Dermis blood vessel endothelial cell (primary cell): ENCODE measurements at places on chromosomes 2 and 18. TPM values are rescaled to one million over a fixed set of nuclear protein-coding genes. Genes with fewer than 3 reads are reported as not detected.

DNA sequence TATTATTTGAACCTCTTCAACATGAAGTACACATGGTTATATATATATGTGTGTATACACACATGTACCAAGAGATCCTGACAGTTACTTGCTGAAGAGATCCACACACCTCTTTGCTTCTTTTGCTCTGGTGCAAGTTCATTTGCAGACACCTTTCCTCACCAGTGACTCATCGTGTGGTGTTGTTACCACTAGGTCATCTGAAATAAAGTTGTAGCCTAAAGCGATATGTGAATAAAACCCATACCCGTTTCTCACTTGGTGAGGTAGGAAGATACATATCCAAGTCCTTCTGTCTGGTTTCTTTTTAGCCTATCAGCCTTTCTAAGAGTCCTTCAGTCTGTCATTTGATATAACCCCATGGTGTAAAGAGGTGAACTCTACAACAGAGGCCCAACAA is 379.4 kb upstream of the RAB12 start:
- DNase-seq = no peak

- peak; percentile 40 for DNase-seq
Measured at GRCh38 chr2:7014174-7014640, 97.0 kb downstream of the RNF144A start.

GRCh38 chr2:149191915-149192314 is 138.5 kb upstream of the LYPD6 start:
- no peak for DNase-seq

DNA sequence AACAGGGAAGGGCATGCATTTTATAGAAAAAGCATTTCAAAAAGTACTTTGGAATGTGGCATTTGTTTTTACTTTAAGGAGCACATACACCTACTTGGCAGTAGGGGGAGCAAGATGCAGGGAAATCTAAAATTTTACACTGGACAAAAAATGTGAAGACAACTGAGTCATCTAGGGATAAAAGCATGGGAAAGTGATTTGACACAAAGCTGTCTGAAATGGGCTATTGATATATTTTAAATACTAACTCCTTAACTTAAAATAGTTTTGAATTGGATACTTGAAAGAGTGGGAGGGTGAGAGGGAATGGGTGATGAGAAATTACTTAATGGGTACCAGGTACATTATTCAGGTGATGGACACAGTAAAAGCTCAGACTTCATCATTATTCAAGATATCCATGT is 15.8 kb downstream of the TMEM200C start:
- peak; percentile 46 for DNase-seq

GRCh38 chr2:71822463-71822862 is 325.2 kb downstream of the CYP26B1 start:
- no peak for DNase-seq

DNA sequence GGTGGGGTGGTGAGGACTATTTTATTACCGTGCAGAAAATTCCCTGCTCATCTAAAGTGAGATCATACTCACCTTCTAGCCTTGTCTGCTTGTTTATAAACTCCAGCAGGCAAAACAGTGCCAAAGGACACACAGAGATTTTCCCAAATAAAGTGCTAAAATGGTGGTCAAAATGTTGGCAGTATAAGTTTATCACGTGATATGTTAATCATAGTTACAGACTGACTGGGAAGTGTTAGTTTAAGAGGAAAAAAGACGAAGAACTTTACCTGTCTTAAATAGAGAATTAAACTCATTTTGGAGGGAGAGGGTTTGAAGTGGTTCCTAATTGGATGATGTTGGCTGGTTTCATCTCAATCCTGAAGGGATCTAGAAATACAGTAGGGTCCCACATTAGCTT is 691.7 kb upstream of the FANCL start:
- no peak for DNase-seq

GRCh38 chr2:111689941-111690340 is 194.1 kb downstream of the ANAPC1 start:
- DNase-seq = no peak

GRCh38 chr2:225462945-225463344 is 63.4 kb downstream of the NYAP2 start:
- DNase-seq = no peak

DNA sequence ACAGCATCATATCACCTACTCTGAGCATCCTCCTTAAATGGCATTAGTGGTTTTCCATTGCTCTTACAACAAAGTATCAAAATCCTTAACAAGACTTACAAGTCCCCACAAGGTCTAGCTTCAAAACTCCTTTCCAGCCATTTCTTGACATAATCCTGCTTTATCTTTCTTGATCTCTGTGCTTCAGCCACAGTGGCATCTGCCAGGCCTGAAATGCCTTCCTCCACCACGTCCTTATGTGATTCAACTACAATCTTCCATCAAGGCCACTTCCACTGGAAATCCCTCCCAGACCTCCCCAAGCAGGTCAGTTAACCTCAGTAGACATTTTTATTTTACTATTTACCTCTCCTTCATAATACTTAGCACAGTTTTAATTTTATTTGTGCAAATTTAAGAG is 83.8 kb upstream of the CCDC150 start:
- no peak for DNase-seq

FOXD4L1 gene
- 0.05 and 0.17 TPM in 2 replicates for total RNA-seq
